ENCODE measurements at places on chromosomes 3 and 15.
A peak's percentile ranks its signal among the peaks of the same experiment; 100 is the strongest.

- DNase-seq = no peak
Observed at GRCh38 chr3:32009101-32009500, 27.6 kb downstream of the ZNF860 start.

DNA sequence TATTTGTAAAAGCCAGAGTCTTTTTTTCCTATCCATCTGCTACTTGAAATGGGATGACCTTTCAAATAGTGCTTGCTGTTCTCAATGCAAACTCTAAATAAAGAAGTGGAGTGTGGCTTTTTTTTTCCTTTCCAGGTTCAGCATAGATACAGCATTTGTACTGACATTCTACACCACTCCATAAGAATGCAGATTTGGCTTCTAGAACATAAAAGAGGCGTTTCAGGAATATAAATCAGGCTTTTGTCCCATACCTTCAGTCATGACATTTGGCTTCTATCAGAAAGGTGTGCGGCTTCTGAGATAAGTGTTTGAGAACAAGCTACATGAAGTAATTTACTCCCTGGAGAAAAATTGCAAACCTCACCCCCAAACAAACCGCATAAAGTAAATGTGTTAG, 553.1 kb downstream of the FHIT start:
- DNase-seq = no peak

DNA sequence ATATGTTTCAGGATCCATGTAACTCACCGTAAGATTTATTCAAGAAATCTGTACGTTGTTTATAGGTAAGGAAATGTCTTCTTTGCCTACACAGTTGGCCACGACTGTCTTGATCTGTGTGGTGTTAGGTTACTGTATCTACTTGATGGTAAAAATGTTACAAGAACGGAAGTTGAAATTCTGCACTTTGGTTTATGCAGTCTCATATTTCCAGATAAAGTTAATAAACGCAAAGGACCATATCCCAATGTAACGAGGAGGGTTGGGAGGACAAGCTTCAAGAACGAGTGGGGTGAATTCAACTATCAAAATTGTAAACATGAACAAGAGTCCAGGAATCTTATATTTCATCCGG, 1.0 kb downstream of the USF3 start:
- peak; percentile 7 for DNase-seq

- no peak for DNase-seq
Observed at GRCh38 chr3:194673761-194674160, 1.8 kb upstream of the LSG1 start.

- no peak for DNase-seq
Observed at GRCh38 chr3:15102256-15102655, 3.3 kb upstream of the RBSN start.

DNA sequence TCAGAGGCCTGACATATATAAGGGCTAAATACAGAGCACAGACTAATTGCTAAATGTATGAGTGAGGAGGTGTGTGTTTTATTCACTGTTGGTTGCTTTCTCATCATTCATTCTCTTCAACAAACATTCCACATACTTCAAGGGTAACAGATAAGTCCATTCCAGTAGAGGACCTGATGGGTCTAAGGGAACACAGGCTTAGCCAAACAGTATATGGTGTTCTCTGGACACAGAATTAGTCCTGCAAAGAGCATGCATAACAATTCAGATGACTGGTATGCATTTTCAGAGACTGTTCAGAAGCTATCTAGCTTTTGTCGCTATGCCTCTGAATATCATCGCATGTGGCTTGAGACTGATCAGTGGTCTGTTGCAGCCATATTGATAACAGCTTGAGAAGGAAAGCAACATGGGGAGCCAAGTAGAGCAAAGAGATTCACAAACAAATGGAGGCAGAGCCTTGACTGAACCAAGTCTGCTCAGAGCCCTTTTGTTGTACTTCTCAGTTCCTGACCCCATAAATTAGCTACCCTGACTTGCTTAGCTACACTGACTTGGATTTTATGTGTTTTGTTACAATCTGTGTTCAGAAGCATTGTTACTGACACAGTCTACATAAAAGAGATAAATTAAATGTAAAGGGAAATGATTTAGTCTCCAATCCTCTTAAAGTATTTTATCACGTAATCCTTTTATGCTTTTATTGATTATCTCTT, 1178.7 kb downstream of the ROBO1 start:
- DNase-seq = no peak

DNA sequence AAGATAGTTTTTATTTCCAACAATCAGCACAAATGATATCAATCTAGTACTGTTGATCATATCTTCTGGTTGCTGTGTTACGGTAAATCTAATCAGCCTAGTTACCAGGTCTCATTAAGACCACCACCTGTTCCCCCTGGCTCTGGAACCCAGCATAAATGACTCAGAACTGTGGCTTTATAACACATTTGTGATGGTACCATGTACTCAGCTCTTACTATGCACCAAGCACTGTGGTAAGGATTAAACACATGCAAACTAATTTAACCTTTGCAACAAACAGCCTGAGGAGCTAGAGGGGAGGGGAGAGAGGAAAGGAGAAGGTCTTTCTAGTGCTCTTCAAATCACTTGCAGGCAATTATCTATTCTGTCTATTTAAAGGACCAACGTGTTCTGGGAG, 173.9 kb upstream of the LMCD1 start:
- DNase-seq = no peak

GRCh38 chr3:197554196-197554561, 1.6 kb downstream of the BDH1 start:
- peak; percentile 35 for DNase-seq

GRCh38 chr3:12237912-12238650, 50.8 kb upstream of the PPARG start:
- DNase-seq = no peak

DNA sequence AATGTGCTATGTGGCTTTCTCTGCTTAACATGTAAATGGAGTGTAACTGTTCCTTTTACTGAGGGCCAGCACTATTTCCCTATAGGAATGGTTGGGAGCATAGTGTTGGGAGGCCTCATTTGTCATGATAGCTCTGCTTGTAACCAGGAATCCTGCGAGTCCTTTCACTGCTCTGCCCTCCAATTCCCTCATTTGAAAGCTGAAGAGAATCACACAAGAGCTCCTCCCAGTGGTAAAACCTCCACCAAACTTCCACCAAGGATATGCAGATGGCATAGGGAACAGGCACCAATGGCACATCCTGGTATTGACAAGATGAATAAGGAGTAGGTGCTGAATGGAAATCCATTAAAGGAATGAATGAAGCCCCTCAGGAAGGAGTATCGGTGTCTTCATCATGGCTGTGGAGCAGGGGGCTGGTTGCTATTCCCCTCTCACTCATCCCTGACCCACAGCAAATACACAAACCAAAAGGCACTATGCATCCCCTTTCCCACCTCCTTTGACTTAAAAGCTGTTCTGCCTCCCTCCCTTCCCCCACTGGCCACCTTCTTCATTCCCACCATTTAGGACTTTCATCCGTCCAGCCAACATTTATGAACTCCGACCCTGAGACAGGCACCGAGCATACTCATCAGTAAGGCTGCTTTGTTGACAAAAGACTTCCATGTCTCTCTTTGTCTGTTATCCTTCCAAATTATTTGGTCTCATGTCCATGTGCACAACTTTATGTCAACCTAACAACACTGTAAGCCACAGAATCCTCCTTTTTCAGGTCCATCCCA, 560.8 kb downstream of the FOXP1 start:
- no peak for DNase-seq

- DNase-seq = no peak
Observed at GRCh38 chr3:69888040-69888942, 111.2 kb upstream of the SAMMSON start.

DNA sequence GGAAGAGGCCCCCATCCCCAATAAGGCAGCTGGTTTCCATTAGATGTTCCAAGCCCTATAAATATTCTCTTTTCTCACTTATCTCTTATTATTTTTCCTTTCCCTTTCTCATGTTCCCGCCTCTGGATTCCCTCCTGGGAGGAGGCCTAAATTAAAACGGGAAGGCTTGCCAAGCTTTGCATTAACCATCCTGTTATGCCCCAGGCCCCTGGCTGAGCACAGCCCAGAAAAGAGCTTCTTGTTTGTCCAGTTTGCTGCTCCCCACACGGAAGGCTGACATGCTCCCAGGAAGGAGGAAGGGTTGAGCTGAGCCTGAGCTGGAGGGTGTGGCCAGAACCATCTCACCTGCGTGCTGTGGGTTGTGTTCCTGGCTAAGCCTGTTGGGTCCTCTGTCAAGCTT, 63.1 kb upstream of the BOC start:
- DNase-seq = no peak

- DNase-seq = no peak
Observed at GRCh38 chr15:77393471-77393840, 26.4 kb downstream of the PEAK1 start.

GRCh38 chr3:132513057-132513456, 84.0 kb upstream of the ACKR4 start:
- no peak for DNase-seq

DNA sequence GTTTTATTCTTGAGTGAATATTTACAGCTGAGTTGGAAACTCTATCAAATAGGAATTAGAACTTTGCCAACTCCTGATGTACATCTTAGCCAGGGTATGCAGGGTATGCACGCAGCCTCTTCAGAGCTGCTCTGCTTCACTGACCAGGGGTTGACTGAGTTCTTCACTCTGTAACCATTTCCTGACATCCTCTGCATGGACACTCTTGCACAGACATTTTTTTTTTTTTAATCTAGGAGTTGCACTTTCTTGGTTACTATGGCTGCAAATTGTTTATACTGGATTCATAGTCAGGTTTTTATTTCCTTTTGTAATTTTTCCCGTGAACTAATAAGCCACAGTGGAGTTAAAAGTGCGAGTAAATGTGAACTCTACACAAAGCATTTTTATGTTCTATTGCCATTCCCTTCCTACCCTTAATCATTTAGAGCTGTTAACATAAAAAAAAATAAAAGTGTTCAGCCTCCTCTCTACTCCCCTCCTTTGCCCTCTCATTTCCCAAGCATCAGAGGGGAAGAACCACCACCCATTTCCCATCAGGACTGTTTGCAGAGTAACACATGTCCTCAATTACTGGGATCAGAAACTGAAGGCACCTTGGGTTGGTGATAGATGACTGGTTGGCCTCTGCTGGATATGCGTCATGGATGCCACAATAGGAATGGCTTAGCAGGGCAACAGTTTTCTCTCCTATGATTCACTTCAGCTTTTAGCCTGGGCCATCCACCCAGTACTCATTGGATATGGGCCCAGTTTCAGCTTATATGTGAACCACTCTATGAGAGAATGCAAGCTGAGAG, 54.0 kb downstream of the DUT start:
- no peak for DNase-seq

- DNase-seq = no peak
Observed at GRCh38 chr3:4460334-4460733, 6.7 kb downstream of the SUMF1 start.

GRCh38 chr3:67450153-67450552, 204.3 kb downstream of the SUCLG2 start:
- DNase-seq = no peak

DNA sequence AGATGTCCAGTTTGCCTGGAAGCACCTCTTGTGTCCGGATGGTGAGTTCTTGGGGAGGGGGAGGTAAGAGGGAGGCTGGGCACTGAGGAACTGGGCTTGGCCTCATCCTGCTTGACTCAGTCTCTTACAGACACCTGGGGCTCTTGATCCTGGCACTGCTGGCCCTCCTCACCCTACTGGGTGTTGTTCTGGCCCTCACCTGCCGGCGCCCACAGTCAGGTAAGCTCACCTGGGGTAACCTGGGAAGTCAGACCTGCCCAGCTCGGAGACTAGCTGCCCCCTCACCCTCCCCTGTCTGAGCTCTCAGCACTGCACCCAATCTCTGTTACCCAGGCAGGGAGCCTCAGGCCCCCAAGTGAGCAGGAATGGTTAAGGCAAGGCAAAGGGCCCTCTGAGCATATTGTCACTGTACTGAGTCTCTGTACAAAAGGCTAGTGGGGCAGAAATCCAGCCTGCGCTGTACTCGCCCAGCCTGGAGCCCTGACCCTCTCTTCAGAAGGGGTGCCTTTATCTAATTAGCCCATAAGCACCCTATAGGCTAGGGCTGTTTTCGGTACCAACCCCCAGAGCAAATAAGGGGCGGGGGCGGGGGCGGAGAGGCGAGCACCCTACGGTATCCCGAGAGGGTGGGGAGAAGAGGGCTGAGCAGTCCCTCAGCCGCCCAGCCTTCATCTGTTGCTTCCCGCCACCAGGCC, 2.2 kb upstream of the IL17RC start:
- peak; percentile 64 for DNase-seq

DNA sequence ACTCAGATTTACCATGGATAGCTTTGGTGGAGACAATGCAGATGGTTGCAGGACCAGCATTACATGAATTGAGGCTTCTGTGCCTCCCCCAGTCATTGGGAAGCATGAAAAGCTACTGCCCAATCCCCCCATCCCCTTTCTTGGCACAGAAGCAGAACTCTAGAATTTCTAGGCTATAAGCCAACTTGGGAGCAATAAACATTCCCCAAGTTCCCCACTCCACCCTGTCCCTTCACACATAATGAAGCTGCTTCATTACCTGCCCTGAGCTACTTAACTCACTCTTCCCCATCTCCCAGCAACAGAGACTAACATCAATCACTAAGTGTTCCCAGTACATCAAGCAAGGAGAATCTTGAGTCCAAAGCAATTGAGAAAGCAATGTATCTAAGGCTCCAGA, 164.5 kb downstream of the RORA start:
- no peak for DNase-seq

DNA sequence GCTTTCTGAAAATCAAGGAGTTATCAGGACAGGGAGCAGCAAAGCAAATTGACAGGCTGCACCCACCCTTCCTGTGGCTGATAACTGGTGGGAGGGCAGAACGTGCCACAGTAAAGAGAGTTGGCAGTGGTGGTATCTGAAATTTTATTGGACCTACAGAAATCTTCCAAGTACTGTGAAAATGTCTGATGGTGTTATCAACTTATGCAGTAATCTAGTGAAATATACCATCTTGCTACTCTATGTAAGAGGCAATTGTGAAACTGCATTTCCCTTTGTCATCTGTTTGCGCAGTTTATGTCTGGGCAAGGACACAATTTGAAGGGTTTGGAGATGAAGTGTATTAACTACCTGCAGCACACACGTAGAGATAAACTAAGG, 1.5 kb downstream of the PLCL2 start:
- DNase-seq = no peak

- no peak for DNase-seq
Observed at GRCh38 chr3:168794427-168794826, 698.7 kb upstream of the GOLIM4 start.

- no peak for DNase-seq
Observed at GRCh38 chr15:59746777-59747176, 57.7 kb upstream of the BNIP2 start.

- no peak for DNase-seq
Observed at GRCh38 chr15:51770902-51771301, 19.5 kb downstream of the TMOD2 start.

GRCh38 chr15:91549581-91549980, 303.9 kb upstream of the SLCO3A1 start:
- no peak for DNase-seq

GRCh38 chr3:101870138-101870537, 20.8 kb downstream of the NFKBIZ start:
- DNase-seq = no peak

- no peak for DNase-seq
Observed at GRCh38 chr3:186693843-186694242, 23.3 kb upstream of the KNG1 start.

GRCh38 chr15:22927761-22928160, 52.4 kb downstream of the CYFIP1 start:
- no peak for DNase-seq

- DNase-seq = no peak
Observed at GRCh38 chr3:57048052-57048671, 12.3 kb upstream of the SPATA12 start.

All from GM20000 (cell line).